ENCODE measurements at places on chromosomes 11 and 22.

DNA sequence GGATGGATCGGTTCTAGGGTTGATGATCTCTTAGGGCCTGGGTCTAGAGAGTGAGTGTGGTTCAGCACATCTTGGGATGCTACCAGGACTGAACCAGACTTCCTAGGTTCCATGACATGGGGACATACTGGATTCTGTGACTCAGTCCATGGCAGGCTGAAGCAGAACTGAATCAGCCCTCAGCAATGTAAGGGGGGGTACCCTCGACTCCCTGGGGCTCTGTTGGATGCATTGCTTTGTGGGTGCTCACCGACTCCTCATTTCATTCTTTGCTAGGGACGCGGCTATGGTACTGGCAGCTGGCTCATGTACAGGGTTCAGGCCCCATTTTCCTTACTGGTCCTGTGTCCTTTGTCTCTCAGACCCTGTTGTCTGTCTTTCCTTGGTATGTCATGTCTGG lies 733 bp upstream of the GRAMD1B start:
- DNase-seq: no peak

DNA sequence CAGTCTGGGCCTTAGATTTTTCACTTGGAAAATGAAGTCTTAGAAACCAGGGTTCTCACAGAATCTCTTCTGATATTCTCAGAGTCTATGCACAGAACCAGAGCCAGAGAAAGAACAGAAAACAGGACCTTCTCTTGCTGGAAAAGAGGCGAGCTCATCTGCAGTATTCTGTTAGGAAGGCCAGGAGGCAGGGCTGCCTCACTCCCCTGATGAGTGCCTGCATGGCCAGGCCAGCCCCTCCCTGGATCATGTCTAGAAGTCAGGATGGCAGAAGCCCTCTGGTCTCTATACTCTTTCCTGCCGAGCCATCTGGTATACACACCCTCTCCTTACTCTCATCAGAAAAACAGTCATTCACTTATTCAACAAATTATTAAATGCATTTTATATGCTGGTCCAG lies 723 bp downstream of the OR51M1 start:
- no peak for DNase-seq

DNA sequence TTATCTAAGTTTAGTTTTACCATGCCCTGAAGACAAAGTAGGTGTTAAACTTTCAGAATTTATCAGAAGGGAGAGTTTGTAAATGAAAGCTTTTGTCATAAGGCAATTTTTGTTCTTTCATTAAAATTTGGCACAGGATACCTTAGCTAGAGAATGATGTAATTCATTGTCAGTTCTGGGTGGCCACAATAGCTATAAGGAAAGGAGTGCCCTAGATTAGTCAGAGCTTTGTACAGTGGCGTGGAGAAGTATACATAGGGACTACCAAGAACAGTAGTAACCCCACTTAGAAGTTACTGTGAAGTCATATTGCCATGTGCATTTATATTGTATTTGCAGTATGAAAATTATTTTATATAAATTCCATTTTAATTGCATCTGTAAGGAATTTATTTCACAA lies 126.3 kb upstream of the CARD18 start:
- DNase-seq: no peak

- DNase-seq: peak; percentile 66
Measured at GRCh38 chr11:24496736-24497725, at the start of gene LUZP2. TSS of gene LUZP2 (plus strand) at chr11:24497053.

- no peak for DNase-seq
Measured at GRCh38 chr22:50531546-50531961, 1.7 kb upstream of the TYMP start.

- DNase-seq: peak; percentile 5
Measured at GRCh38 chr11:121553806-121554205, 101.0 kb upstream of the SORL1-AS1 start.

DNA sequence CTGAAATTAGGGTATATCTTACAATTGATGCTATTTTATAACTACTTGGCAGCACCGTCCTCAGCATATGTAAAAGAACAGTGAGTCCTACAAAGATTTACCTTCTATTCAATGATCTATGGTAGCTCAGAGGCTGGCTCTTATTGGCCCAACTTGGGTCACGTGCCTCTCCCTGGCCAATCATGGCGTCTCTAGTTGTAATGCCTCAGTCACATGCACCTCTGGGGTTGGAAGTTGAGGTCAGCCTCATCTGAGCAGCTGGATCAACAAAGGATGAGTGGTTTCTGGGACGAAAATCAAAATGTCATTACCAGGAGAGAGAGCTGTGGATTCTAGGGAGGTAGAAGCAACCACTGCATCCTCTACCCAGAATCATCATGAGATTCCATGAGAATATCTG lies 22.9 kb upstream of the ASPHD2 start:
- no peak for DNase-seq

GRCh38 chr11:98771791-98772190 lies 249.0 kb upstream of the CNTN5 start:
- DNase-seq: no peak

DNA sequence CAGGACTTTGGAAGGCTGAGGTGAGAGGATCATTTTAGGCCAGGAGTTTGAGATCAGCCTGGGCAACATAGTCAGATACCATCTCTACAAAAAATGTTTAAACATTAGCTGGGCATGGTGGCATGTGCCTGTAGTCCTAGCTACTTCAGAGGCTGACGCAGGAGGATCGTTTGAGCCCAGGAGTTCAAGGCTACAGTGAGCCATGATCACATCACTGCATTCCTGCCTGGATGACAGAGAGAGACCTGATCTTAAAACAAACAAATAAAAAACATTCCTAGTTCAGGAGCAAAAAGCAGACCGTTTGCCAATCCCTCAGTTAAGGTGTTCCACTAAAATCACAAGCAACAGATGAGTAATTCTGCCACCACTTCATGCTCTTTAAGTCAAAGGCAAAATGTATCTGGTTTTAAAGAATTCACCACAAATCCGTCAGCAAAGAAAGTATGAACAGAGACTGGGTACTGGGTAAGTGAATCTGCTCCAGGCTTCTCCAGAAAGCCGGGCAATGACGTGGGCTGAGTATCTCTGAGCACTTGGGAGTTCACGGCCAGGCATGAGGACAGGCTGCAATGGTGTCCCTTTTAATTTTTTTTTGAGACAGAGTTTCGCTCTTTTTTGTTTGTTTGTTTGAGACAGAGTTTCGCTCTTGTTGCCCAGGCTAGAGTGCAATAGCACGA lies 19.5 kb downstream of the CLTCL1 start:
- DNase-seq: no peak

Data from urothelium cell line (cell line).